ENCODE measurements at places on chromosomes 5 and 9.

DNA sequence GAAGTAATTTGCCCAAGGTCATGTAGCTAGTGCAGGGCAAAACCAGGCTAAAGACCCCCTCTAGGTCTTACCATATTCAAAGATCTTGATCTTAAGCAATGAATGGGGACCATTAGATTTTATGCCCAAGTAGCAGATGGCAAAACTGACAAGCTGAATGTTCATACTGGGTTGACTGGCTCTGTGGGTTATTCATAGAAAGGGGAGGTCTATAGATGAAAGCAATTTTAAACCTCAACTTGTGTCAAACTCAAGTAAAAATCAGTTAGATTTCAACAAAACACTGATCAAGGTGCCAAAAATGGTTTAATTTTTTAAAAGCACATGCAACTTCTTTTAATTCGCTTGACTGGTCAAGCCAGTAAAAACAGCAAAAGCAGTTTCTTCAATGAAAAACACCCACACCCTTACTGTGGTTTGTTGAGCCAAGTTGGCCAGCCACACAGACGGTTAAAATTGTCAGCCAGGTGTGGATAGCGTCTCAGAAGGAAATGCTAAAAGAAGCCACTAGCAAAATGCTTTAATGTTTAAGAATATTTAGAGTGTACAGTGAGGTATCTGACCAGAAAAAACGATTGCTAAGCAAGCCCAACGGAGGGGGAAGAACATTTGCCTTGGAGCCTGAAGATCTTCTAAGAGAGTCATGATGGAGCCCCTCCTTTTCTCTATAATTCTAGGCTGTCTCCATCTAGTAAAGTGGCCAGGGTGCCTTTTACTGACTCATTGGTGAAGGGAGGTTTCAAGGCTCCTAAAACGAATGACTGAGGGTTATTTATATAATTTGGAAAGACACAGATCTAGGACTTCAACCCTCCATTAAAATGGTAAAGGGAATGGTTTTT lies 539.6 kb upstream of the CLINT1 start:
- no peak for DNase-seq

DNA sequence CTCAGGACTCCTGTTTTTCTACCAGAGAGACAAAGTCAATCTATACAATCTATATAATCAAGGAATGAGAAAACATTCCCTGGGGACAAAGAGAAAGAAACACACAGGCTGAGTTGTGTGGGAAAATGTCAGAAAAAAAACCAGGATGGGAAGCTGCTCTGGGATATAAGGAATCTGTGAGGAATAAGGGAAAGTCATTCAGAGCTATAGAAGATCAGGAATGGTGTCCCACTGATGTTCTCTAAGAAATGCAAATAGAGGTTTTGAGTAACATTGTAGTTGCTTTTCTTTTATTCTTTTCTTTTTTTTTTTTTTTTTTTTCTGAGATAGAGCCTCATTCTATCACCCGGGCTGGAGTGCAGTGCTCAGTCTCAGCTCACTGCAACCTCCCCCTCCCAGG lies 605.9 kb upstream of the KLF4 start:
- DNase-seq: no peak

- DNase-seq: no peak
Observed at GRCh38 chr5:63794296-63794695, 167.9 kb downstream of the HTR1A start.

DNA sequence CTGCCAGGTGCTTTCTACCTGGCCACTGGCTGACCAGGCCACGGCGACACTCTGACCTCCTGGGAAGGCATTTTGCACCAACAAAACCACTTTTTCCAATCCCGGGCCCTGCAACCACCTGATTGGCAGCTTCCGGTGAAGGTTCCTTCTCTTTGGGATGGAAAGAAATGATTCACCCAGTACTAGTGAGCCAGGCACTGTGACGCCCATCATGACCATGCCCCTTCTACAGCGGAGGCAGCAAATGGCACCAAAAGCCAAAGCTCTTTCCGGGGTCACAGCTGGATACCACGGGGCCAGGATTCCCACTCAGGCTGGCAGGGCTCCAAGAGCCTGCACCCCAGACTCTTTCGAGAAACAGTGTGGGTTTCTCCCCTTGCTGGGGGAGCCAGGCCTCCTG lies 4.7 kb downstream of the NOTCH1 start:
- no peak for DNase-seq

- no peak for DNase-seq
Observed at GRCh38 chr5:1868886-1869475, 13.7 kb downstream of the IRX4 start.

GRCh38 chr5:77946381-77947040 lies 170.4 kb upstream of the TBCA start:
- DNase-seq: no peak

- no peak for DNase-seq
Observed at GRCh38 chr5:85182344-85182743, 797.7 kb upstream of the EDIL3 start.

DNA sequence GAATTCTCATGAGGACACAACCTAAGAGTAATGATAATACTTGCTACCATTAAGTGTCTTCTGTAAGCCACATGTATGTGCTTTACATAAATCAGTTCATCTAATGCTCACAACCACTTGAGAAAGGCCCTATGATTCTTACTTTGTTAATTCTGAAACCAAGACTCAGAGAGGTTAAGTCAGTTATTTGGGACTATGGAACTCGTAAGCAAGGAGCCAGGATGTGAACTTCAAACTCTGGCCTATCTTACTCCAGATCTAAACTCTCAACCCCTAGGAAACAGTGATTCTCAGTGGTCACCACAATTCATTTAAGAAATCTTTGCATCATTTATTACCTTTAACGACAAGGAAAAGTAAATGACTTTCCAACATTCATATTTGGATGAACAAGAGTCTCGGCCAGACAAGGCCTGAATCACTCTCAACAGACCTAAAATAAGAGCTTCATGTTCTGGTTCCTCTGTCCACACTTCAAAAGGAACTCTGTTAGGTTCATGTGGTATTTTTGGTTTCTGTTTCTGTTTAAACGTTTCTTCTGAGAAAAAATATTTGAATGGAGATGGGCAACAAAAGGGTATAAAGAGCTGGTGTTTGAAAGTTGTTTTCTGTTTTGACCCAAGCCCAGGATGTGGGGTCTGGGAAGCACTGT lies 104.8 kb downstream of the LPAR1 start:
- DNase-seq: no peak

DNA sequence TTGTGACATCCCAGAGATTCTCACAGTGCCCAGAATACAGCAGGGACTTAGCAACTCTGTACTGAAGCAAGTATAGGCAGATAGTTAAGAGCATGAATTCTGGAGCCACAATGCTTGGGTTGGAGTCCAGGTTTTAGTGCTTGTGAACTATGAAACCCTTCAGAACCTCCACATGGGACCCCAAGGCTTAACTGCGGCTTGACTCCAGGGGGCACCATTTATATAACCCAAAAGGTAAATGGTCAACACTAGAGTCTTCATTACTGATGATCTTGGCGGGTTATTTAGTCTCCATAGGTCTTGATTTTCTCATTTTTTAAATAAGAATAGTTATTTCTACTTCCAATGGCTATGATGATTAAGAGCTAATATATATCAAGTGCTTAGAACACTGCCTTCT lies 390.3 kb downstream of the TAF11L14 start:
- DNase-seq: no peak

All from HCEC 1CT (cell line).